Activated CD4-positive, alpha-beta T cell treated with anti-CD3 and anti-CD28 coated beads for 24 hours (primary cell): ENCODE measurements at places on chromosomes 7 and 10.

DNA sequence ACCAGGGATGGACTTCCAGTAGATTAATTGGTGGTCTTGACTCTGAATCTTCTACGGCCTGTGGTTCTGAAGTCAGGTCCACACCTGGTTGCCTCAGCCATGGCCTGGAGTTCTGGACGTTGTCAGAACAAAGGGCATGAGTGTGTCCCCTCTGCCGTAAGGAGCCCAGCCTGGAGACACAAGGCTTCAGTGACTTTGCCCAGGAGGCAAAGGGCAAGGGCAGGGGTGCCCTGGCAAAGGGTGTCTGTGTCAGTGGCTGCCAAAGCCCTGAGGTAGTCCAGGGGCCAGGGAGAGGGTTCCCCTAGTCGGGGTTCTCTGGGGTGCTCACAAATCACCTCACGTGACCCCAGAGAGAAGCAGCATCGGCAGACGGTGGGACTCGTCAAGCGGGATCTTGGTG, 273.2 kb upstream of the ZNF32 start:
- no peak for DNase-seq

DNA sequence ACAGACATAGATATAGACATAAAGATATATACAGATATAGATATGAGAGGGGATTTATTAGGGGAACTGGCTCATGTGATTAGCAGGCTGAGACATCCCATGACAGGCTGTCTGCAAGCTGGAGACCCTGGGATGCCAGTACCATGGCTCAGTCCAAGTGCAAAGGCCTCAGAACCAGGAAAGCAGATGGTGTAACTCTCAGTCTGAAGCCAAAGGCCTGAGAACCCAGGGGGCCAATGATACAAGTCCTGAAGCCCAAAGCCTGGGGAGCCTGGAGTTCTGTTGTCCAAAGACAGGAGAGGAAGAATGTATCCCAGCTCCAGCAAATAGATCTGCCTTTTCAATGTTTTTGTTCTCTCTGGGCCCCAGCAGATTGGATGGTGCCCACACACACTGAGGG, 5.5 kb downstream of the NCOA4 start:
- DNase-seq: no peak

- no peak for DNase-seq
These were observed 851 bp downstream of the TMEM254 start for GRCh38 chr10:80079312-80079719.

DNA sequence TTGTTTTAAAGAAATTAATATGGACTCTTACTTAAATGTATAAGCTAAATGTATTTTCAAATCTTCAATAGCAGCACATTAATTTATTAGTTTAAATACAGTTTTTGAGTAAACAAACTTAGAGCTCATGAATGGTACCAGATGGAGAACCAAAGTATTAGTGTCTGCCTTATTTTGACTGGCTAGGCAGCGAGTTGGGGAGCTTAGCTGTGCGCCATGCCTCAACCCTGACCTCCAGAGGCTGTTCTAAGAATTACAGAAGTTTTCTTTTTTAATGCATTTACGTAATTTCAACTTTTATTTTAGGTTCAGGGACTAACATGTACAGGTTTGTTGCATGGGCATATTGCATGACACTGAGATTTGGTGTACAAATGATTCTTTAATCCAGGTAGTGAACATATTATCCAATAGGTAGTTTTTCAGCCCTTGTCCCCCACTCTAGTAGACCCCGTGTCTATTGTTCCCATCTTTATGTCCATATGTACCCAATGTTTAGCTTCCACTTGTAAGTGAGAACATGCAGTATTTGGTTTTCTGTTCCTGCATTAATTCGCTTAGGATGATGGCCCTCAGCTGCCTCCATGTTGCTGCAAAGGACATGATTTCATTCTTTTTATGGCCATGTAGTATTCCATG, 166.8 kb downstream of the IQUB start:
- no peak for DNase-seq

DNA sequence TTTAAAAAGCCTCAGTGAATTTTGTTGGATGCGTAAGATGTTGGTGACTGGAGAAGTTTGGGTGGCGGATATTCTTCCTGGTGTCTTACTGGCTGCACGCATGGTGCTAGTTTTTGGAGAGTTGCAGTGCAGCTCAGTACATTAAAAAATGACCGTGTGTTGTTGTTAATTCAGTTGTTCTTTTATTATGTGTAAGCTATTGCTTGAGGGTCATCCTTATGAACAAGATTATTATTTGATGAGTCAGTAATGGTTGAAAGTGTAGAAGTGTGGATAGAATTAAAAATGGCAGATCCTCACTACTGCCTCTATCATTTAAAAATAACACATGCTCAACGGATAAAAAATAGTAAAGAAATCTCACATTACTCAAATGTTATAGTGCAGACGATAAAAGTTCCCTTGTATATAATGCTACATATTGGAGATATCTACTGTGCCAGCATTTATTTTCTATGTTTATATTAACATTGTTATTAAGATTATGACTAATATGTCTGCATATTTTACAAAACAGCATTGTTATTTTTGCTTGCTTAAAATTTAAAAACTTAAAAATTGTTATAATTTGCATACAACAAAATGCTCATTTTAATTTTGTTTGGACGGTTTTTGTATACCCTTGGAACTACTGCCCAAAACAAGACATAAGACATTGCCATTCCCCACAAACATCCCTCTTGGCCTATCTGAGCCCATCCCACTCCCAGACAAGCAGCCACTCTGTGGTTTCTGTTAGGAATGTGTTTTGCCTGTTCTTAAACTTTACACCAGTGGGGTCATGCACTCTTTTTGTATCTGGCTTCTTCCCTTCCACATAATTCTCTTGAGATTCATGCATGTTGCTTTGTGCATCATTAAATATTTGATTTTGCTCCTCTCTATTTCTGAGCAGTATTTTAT, 142.0 kb downstream of the DOCK1 start:
- DNase-seq: no peak

GRCh38 chr7:132117181-132117580, 459.1 kb downstream of the PLXNA4 start:
- DNase-seq: no peak

DNA sequence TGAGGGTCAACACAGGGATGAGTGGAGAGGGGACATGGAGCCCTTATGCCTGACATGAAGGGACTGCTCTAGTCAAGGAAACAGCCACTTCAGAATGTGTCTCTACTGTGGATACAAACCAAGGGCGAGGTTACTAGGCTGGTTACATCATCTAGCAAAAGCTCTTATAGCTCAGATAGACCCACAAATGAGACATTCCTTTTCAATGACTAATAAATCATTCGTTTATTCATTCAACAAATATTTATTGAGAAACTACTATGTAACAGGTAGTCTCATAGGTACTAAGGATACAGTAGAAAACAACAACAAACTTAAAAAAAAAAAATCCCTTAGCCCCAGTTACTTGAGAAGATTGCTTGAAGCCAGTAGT, 219.5 kb downstream of the KIAA1217 start:
- no peak for DNase-seq

GRCh38 chr10:20256969-20257368, 440.7 kb downstream of the PLXDC2 start:
- DNase-seq: no peak

GRCh38 chr10:127347202-127347959, 151.0 kb upstream of the INSYN2A start:
- no peak for DNase-seq
